ENCODE measurements at places on chromosomes 2 and 18. TPM values are rescaled to one million over a fixed set of nuclear protein-coding genes. Genes with fewer than 3 reads are reported as not detected.

The CPO gene
- 0.13 TPM for total RNA-seq

The UGT1A1 gene
- not detected for total RNA-seq

The HADHA gene
- total RNA-seq: 76.1 TPM

The TMEM200C gene
- total RNA-seq: 1.0 TPM

The SPP2 gene
- not detected for total RNA-seq

The RAB27B gene
- total RNA-seq: 3.0 TPM

The KYNU gene
- total RNA-seq: under 0.01 TPM

The DYTN gene
- not detected for total RNA-seq

The WNT6 gene
- not detected for total RNA-seq

The GPR39 gene
- total RNA-seq: 4.7 TPM

The DNAJC5G gene
- total RNA-seq: not detected

The UPP2 gene
- not detected for total RNA-seq

The CFAP65 gene
- 0.13 TPM for total RNA-seq

The DSG4 gene
- under 0.01 TPM for total RNA-seq

The SERPINB3 gene
- not detected for total RNA-seq

The REG3A gene
- total RNA-seq: not detected

The IL1RN gene
- total RNA-seq: not detected

The ATOH8 gene
- 2.4 TPM for total RNA-seq

The SLC11A1 gene
- 0.63 TPM for total RNA-seq

The TMEM198 gene
- 5.1 TPM for total RNA-seq

The NOP58 gene
- 33.6 TPM for total RNA-seq

The RAD51AP2 gene
- total RNA-seq: not detected

The TOGARAM2 gene
- total RNA-seq: not detected

The STK16 gene
- total RNA-seq: 19.2 TPM

The MYOM1 gene
- 0.13 TPM for total RNA-seq

The RMDN2 gene
- 1.6 TPM for total RNA-seq

The RAB6C gene
- total RNA-seq: not detected

The LRRC30 gene
- not detected for total RNA-seq

The PRKRA gene
- total RNA-seq: 48.2 TPM
